ENCODE measurements at places on chromosomes 6 and 20.

DNA sequence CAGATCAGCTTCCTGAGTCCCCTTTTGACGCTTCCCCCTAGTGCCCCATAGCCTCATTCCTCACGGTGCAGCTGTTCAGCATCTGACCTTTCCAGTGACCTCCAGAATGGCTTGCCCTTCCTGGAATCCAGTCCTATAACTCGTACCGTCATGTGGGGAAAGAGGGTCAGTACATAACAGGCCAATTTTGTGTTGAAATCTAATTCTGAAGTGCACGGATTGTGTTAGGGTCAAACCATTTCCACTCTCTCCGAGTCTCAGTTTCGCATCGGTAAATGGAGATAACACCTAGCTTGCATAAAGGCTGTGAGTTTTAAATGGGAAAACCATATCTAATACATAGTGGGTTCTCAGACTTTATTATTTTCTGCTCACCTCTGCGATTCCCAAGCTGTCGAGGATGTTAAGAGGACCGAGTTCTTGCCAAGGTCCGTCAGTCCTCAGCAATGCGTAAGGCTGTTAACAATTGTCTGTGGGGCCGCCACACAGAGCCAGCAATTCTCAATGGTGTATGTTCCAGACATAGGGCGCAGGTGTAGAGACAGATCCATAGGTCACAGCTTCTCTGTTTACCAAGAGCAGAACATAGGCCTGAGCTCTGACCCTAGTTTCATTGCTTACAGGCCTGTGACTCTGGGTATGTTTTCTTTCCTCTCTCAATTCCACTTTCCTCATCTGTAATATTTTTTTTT lies 45.5 kb upstream of the CCR6 start:
- no peak for DNase-seq

DNA sequence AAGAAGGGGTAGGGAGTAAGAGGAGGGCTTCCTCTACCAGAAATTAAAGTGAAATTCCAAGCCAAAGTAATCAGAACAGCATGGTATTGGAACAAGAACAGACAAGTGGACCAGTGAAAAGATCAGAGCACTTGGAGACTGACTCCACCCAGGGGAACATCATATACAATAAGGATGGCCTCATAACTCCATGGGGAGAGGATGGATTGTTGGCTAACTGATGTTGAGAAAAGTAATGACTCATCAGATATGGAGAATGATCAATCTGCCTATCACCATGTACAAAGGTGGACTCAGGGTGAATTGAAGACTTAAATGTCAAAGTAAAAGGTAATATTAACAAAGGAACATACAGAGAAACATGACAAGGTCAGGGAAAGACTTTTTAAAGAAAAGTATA lies 12.8 kb downstream of the SLC22A3 start:
- DNase-seq = no peak

DNA sequence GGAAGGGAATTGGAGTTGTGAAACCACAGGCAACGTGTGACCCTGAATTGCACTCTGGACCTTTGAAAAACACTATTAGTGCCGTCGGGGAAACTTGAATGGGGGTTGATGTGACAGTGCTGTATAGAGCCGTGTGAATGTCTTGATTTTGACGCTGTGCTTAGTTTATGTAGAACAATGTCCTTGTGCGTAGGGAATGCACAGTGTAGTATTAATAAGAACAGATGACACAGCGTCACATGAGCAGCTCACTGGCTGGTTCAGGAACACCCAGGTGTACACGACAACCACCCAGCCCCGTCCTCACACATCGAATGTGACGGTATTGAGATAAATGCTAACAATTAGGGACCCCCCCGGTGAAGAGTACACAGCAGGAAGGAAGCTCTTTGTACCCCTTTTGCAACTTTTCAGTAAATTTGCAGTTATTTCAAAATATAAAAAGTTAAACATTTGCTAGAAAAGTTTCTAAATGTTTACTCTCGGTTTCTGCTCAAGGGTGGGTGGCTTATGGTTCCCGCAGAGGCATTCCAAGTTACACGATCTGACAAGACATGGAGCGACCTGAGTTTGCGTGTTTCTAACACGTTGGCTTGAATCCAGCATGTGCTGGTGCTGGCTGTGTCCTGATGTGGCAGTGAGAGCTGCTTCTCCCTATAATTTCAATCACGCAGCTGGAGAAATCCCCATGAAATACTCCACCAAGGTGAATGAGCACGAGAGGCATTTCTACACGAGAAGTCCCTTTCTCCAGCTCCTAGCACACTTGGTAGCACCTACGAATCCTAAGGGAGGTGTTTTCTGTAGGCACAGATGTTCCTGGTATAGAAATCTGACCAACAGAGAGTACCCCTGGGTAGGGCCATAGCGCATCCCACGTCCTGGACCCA lies 208.0 kb upstream of the EXOC2 start:
- DNase-seq = no peak

DNA sequence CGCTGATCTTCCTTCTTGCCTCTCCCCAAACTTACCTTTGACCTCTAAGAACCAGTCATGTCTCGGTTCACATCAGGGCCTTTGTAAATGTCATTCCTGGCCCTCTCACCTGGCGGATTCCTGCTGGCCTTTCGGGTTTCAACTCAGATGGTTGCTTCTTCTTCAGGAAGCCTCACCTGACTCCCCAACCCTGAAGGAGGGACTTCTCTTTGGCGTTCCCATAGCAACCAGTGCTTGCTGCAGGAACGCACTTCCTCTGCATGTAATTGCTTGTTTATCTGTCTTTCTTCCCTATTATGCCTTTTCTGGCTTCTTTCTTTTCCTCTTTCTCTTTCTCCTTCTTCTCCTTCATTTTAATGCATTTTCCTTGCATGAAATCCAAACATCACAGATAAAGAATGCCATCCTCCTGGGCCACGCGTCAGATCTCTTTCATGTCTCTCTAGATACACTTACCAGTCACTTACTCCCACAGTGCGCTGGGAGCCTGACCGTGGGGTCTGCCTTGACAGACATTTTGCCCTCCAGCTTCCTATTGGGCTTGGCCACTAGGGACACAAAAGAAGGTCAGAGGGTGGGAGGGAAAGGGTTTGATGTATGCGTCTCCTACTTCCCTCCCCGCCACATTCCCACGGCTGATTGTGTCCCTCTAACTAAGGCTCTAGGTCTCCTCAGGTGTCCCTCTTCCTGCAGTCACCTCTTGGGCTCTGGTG lies 295.7 kb upstream of the TSHZ2 start:
- DNase-seq = no peak

DNA sequence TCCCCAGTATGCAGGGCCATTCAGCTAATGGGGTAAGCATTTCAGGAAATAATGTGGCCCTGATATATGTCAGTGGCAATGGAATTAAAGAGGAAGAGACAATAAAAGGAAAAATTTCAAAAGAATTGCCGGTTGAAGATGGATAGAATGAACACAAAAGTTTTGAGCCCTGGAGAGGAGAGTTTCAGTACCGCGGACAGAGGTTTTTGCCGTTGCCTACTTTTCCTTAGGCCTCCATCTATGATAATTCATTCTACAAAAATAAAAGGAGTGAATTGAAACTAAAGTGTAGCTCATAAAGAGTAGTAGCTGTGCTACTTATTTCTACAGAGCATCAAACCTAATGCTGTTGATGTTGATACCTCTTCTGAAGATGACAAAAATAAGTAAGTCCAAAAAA lies 140.7 kb downstream of the RNASET2 start:
- no peak for DNase-seq

GRCh38 chr6:166165558-166166313 lies 1.9 kb downstream of the TBXT start:
- DNase-seq = no peak

DNA sequence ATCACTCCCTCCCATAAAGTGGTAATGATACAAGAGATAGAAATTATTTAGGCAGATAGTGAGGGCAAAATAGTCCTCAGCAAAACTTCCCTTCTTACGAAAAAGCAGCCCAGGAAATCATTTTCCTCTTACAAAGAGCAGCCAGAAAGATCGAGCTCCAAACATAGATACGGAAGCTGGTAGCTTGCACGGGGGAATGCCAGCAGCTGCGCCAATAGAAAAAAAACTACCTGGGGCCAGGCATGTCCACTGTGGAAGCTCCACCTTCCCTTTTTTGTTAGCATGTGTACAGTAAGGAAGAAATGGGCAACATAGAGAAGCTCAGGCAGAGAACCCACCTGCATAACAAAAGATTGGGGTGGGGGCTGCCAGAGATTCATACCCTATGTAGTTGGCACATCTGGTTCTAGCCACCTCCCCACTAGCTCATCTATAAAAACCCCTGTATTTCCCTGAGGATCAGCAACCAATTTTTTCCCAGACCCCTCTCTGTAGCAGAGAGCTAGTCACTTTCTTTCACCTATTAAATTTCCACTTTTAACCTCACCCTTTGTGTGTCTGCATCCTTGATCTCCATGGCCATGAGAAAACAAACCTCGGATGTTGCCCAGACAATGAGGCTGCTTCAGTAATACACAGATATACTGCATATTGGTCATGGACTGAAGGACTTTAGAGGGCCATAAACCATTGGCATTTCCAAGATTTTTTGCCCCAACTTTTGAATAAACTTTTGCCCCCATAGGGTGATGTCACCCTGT lies 52.1 kb downstream of the SOD2 start:
- DNase-seq = no peak

GRCh38 chr20:12411246-12411940 lies 493.7 kb downstream of the BTBD3 start:
- DNase-seq = no peak

GRCh38 chr6:33505548-33506370 lies 51.4 kb downstream of the ZBTB9 start:
- no peak for DNase-seq

- no peak for DNase-seq
These were observed 45.0 kb downstream of the CARMIL1 start for GRCh38 chr6:25324066-25324762.

GRCh38 chr20:53706466-53707370 lies 113.1 kb upstream of the ZNF217 start:
- DNase-seq = no peak

Measured in NCI-H460 (cell line).